Lung (tissue), 17 donors: ENCODE measurements at places on chromosomes 7 and 10. TPM values are rescaled to one million over a fixed set of nuclear protein-coding genes. Genes with fewer than 3 reads are reported as not detected.

GRCh38 chr7:12013983-12014382 lies 182.0 kb upstream of the THSD7A start:
- no peak for DNase-seq

DNA sequence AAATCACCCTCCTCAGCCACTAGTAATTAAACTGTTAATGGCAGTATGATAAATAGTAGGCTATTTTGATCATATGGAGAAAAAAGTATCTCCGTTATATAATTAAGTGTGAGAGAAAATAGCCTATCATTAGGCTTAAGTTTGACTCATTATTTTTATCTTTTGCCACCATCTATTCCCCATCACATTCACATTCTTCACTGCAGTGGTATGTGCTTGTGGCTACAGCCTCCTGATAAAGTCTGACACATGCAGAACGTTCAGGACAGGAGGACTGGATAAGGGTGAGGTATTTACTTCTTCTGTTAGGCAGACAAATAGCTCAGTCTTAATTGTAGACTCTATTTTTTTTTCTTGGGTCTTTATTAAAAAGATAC lies 5.8 kb downstream of the NEBL start:
- peak; percentile 74 for DNase-seq

DNA sequence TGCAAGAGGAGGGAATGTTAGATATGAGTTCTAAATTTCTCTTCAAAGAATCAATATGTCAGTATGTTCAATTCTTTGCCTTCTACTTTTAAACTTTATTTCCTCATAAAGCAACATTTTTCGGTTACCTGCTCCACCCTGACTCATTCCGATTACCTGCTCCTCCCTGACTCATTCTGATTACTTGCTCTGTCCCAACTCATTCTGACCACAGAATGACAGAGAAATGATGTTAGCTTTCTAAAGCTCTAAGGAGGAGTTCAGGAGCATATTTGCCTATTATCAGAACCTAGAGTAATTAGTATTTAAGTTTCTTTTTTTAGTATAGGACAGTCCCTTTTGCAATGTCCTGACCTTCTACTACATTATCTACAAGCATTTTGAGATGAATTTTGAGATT lies 24.5 kb upstream of the PPP1R9A start:
- DNase-seq = no peak

- DNase-seq = no peak
These were observed 651.5 kb downstream of the TNS3 start for GRCh38 chr7:46930366-46930765.

DNA sequence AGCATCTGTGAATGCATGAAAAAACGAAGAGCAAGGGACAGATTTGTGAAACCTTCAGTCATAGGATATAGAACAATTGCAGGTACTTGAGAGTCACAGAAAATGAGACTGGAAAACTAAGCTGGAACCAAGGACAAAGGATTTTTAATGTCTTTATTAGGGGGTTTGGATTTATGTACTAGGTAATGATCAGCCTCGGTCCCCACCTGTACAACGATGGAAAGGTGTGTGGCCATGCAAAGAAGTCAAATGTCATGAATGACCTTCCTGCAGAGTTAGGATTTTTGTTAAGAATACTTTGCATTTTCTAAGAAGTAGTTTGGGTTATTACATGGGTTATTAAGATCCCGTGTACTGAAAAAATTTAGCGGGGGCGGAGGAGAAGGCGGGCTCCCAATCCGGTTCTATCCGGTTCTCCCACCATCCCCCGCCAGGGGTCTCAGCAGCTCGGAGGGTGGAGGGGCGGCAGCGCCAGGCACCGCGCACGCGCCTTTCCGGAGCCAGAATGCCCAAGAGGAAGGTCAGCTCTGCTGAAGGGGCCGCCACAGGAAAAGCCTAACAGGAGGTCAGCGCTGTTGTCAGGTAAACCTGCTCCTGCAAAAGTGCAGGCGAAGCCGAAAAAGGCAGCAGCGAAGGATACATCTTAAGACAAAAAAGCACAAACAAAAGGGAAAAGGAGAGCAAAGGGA lies 327.5 kb upstream of the PLXDC2 start:
- peak; percentile 80 for DNase-seq

- no peak for DNase-seq
These were observed 43.9 kb downstream of the IFIT5 start for GRCh38 chr10:89458291-89458690.

GRCh38 chr10:94293354-94293753 lies 69.4 kb downstream of the NOC3L start:
- peak; percentile 85 for DNase-seq

- no peak for DNase-seq
These were observed 43.2 kb downstream of the PCLO start for GRCh38 chr7:83119494-83119893.

DNA sequence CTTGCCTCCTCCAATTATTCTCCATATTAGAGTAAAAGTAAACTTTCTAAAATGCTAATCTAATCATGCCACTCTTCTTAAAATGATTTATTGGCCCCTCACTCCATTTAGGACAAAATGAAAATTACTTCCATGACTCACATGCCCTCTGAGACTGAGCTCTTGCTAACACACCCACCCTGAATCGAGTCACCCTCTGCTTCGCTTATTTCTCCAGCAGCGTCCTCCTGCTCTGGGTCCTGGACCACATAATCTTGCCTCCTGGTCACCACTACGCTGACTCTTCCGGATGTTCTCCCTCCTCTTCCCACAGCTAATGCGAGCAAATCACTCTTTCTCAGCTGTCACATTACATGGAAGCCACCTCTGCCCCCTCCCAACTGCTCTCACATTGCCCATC lies 384.0 kb upstream of the FZD8 start:
- no peak for DNase-seq

DNA sequence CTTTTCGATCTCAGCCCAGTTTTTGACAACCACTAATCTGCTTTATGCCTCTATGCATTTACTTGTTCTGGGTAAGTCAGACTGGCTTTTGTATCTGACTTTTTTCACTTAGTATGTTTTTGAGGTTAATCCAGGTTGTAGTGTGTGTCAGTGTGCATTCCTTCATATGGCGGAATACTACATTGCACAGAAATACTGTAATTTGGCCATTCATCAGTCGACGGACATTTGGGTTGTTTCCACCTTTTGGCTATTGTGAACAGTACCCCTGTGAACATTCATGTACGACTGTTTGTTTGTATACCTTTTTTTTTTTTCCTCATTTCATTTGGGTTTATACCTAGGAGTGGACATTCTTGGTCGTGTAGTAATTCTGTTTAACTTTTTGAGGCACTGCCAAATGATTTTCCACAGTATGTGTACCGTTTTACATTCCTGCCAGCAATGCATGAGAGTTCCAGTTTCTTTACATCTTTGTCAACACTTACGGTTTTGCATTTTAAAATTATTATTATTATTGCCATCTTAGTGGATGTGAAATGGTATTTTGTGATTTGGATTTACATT lies 57.4 kb downstream of the MKLN1 start:
- no peak for DNase-seq

DNA sequence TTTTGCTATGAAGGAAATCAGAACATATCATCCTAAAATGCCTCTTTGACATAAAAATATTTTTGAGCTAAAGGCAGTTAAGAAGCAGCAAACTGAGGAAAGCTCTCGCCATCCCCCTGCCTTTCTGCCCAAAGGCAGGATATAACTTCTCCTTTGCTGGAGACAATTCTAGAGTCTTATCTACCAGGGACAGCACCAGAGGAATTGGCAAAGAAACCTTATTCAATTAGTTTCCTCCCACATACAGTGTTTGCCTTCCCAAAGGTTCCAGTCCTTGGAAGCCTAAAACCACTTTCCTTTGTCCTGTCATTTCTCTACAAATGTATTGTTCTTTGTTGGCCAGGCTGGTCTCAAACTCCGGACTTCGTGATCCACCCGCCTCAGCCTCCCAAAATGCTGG lies 33.7 kb downstream of the MASTL start:
- DNase-seq = no peak

The POLR1F gene
- 7.7 TPM for polyA plus RNA-seq

The HMX3 gene
- polyA plus RNA-seq = not detected
